ENCODE measurements at places on chromosomes 5 and 9.

DNA sequence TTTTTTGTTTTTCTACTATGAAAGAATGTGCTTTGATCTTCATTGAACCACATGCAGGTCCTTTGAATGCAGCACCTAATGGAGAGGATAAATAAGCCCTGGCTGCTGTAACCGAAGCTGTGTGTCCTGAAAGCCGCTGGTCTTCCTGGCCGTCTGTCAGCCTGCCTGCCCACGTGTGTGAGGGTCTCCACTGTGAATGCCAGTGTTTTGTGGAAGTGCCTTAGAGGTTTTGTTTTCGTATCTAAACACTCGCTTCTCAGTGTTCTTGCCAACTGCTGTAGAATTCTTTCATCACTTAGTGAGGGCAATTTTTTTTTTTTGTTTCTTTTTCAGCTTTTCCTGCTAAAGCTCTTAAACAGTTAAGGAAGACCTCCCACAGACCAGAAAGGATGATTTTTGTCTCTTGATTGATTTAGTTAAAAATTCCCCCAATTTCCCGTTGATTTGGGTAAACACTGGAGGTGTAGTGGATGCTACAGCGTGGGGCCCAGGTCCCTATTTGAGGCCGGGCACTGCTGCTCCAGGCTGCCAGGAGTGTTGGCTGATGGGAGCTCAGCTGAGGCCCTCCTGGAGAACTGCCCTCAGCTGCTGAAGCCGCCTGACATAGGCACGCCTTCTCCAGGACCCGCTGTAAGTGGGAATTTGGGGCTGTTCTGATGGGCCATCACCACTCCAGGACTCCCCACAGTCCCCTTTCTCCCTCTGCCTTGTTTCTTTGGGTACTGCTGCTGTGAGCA lies 29.2 kb upstream of the PTCH1 start:
- no peak for DNase-seq

DNA sequence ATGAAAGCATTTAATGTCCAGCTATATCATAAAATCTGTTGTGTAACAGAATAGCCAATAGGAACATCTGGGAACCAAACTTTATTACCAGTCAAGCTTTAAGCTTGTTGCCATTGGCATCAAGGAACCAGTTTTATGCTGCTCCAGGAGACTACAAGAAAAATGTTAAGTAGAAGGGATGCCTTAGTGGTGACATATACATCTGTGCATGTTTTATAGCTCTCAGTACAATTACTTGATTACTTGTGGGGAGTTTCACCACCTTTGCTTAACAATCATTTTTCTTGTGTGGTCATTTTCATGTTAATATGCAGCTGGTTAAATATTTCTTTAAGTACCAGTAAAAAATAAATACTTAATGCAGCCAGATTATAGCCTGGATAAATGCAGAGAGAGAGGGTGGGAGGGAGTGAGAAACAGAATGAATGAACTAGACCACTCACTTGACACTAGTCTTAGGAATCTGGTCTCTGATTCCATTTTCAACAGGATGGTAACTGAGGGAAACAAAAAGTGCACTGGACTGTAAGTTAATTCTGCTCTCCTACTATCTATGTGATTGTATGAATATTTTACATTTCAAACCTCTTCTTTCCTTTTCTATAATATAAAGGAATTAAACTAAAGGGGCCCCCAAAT lies 35.7 kb upstream of the LURAP1L start:
- no peak for DNase-seq

GRCh38 chr5:42872865-42873264 lies 61.2 kb upstream of the SELENOP start:
- no peak for DNase-seq

- no peak for DNase-seq
These were observed 1.1 kb upstream of the NDST1 start for GRCh38 chr5:150506571-150507473.

DNA sequence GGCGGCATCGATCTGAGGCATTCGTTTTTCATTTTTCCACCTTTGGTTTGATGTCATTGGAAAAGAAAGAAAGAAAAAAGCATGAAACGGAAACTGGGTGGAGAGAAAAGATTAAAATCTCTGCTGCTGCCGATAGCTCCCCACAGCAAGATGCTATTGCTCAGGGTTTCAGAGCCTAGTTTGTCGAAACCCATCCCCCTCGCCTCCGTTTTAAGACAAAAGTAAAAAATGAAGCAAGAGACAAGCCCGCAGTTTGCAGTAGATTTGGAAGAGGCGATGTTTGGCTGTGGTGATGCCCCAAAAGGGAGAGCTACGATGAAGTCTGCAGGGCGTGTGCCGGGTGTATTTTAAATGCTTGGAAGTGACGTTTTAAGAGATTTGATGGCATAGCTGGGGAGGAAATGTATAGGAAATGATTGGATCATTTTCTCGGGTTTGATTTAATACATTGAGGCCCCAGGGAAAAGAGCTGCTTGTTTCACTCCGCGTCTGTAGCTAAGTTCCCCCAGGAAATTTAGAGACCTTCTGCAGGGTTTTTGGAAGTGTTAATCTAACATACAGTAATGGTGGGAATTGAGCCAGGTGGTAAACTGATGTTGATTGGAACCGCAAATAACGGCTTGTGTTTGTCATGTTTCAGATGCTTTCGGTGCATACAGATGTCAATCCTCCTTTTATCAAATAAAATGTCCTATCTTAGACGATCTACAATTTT lies 909 bp downstream of the NDFIP1 start:
- DNase-seq, result peak; percentile 31

DNA sequence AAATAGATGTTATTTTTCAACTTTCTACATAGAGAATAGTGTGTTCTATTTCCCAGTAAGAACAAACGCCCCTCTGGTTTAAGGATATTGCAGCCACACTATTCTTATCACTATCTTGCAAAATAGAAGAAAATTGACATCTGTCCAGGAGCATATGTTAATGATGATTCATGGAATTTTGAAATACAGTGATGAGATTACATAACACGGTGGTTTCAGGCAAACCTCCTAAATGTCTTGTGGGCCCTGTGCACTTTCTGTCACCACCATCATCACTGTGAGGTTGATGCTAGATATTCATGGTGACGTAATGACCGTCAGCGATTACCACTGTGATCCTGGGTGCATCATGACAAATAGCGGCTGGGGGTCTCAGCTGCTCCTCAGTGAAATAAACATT lies 48.1 kb downstream of the CFAP90 start:
- no peak for DNase-seq

GRCh38 chr9:77518688-77519087 lies 129.4 kb downstream of the GNA14 start:
- DNase-seq, result no peak

GRCh38 chr5:173753307-173754168 lies 134.6 kb upstream of the CPEB4 start:
- peak; percentile 88 for DNase-seq

DNA sequence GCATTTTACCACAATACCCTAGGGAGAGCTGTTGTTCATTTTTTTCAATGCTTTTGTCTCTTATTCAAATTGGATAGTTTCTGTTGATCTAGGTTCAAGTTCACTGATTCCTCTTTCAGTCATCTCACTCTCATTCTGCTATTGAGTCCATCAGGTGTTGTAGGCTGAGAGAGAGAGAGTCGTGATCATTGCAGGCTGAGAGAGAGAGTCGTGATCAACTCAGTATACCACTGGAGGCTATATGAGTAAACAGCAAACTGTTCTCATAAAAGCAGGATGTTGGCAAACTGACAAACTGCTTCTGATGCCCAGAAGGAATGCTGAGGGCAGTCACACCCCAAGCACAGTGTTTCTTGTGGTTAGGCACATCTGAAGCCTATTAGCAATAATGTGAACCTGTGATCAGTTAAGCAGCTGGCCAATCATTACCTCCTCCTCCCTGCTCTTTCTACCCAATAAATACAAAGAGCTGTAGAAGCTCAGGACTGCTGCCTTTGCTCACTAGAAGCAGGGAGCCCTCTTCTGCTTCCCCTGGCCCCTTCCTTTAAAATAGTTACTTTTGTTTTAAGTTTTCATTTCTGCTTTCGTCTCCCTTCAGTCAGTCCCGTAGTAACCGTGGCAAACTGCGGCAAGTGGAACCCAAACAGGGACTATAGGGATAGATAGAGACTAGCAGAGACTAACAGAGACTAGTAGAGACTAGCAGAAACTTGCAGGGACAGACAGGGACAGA lies 476.1 kb upstream of the ACO1 start:
- DNase-seq, result no peak

DNA sequence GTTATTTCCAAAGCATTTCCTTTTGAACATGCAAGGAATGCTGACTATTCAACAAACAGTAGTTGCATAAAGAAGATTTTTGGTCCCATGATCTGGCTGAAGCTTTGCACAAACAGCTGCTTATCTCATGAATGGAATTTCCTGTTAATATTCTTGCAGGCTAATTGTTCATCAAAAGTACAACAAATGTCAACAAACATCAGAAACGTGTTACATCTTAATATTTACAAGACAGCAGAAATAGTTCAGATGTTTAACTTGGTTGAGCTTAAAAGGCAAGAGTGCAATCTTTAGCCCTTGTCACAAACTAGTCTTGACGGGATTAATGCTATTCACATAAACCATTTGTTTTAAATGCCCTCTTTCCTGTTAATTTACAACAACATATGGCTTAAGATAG lies 47.9 kb upstream of the BASP1 start:
- no peak for DNase-seq

DNA sequence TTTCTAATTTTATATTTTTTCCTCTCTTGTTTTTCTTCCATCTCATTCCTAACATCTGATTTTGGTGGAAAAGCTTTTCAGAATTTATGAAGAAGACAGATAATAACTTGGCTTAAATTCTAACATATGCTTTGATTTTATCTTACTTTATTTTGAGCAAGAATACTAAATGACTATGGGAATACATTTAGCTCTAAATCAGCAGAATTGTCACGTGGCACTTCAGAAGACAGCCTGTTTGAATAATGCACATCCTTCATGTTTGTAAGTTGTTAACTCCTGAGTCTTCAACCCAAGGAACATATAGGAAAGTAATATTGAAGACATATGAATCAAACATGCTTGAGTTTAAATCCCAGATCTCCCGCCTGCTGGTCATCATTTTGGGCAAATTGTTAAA lies 90.3 kb downstream of the NTRK2 start:
- DNase-seq, result no peak

GRCh38 chr9:126880947-126881332 lies 20.5 kb downstream of the ZBTB34 start:
- no peak for DNase-seq

DNA sequence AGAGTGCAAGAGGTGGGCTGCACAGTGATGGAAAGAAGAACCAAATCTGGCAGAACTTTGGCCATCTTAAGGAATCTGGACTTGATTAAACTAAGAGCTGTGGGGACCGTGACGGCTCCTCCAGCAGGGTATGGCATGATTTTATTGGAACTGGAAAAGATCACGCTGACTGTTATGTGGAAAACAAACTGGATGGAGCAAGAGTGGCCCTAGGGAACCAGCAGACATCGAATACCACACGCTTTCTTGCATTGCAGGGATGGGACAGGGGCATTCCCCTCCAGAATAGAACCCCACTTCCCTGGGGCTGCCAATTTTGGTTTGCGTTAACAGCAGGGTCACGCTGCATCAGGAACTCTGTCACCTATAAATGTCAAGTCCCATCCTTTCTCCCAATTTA lies 38.8 kb downstream of the INSYN2B start:
- no peak for DNase-seq

GRCh38 chr5:67855523-67855922 lies 360.0 kb upstream of the PIK3R1 start:
- no peak for DNase-seq

GRCh38 chr9:130833031-130833990 lies 1.7 kb upstream of the ABL1 start:
- DNase-seq, result no peak

GRCh38 chr5:116472274-116472673 lies 102.3 kb downstream of the SEMA6A start:
- DNase-seq, result no peak

DNA sequence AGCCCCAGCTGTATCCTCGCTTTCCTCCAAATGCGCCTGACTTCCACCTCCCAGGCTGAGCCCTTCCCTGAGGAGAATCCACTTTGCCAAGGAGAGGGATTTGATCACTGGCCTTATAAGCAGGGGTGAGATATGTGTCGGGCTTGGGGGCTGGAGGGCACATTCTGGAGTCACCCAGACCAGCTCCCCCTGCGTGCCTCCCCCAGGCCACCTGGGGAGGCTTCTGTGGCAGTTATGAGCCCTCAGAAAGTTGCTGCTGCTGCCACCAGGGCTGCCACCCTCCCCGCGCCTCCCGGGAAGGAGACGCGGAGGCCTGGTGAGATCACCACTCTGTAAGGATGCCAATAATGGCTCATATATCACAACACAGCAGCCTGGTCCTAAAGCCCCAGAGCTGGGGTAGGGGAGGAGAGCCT lies 211.5 kb downstream of the PAPPA start:
- DNase-seq, result peak; percentile 63

GRCh38 chr5:128535251-128535650 lies 2.8 kb downstream of the FBN2 start:
- DNase-seq, result no peak

GRCh38 chr5:57316798-57317327 lies 143.0 kb downstream of the GPBP1 start:
- DNase-seq, result peak; percentile 34

- no peak for DNase-seq
These were observed 156.4 kb downstream of the ST8SIA4 start for GRCh38 chr5:100746730-100747129.

- DNase-seq, result peak; percentile 68
These were observed 1.4 kb downstream of the ZSWIM6 start for GRCh38 chr5:61333321-61333953.

- no peak for DNase-seq
These were observed 53.2 kb downstream of the TRIP13 start for GRCh38 chr5:945691-946551.

DNA sequence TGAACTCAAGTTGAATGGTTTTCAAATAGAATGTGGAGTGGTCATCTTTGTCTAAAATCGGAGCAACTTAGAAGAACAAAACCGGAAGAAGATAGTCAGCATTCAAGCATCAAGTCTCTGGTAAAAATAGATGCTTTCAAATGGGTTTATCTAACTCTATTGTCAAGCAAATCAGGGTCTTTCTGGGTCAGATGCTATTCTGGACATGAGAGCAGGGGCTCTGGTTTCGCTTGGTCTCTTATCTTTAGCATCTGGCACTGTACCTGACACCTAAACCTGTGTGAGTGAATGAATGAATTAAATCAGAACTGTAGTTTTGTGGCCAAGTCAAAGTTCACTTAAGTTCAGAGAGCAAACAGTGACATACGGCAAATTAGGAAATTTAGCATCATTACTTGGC lies 173.5 kb downstream of the SLIT3 start:
- DNase-seq, result no peak

DNA sequence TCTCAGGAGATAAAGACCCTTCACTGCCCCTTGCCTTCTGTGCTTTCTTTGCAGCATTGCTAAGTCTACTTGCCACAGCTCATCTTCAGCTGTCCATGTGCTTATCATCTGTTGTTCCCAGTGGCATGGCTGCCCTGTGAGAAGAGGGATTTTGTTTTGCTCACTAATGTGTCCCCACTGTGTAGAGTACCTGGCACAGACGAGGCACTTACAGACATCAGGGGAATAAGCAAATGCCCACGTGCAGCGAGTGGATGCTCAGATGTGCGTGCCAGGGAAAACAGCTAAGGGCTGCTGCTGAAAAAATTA lies 31.0 kb downstream of the DAP start:
- DNase-seq, result no peak

GRCh38 chr5:72013766-72014624 lies 93.3 kb upstream of the MAP1B start:
- DNase-seq, result peak; percentile 22

Data from adrenal gland (tissue), 19 donors.